ENCODE measurements at places on chromosomes 1 and 21.

DNA sequence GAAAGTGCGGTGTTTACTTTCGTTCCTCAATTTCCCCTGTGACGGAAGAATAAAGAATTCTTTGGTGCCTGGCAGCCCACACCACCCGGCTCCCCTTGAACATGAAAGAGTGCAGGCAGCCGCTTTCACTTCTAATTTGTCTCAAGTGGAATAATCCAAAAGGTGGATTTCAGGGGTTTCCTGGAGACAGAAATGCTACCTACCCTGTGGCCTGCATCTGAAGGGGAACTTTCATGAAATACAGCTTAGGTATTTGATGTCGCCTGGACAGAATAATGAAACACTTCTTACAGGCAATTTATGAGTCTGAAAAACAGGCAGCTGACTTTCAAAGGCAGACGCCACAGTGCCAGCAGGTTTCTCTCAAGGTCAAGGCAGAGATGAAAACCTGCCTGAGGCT is 169.5 kb upstream of the USP24 start:
- DNase-seq: no peak

GRCh38 chr1:166017395-166017794 is 149.4 kb downstream of the FAM78B start:
- DNase-seq: no peak

DNA sequence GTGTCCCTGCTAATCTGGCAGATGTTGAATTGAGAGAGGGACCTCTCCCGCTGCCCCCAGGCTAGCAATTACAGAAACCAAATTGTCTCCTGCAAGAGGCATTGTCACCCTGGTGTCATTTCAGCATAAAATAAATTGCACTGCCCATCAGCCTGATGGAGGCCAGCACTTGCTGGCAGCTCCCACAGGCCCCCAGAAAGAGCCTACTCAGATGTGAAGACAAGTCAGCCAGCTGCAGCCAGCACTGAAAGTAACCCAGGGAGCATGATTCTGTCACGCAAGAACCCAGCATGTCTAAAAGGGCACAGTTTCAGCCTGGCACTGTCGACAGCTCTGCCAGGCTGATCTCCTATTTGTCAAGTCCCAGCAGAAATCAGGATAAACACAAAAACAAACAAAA is 110.3 kb upstream of the CTTNBP2NL start:
- no peak for DNase-seq

- DNase-seq: no peak
These were observed 20.3 kb downstream of the LTN1 start for GRCh38 chr21:28972398-28972797.

- no peak for DNase-seq
These were observed 590.3 kb downstream of the PTPRU start for GRCh38 chr1:29826646-29827045.

GRCh38 chr1:53524428-53525375 is 65.5 kb downstream of the DMRTB1 start:
- no peak for DNase-seq

DNA sequence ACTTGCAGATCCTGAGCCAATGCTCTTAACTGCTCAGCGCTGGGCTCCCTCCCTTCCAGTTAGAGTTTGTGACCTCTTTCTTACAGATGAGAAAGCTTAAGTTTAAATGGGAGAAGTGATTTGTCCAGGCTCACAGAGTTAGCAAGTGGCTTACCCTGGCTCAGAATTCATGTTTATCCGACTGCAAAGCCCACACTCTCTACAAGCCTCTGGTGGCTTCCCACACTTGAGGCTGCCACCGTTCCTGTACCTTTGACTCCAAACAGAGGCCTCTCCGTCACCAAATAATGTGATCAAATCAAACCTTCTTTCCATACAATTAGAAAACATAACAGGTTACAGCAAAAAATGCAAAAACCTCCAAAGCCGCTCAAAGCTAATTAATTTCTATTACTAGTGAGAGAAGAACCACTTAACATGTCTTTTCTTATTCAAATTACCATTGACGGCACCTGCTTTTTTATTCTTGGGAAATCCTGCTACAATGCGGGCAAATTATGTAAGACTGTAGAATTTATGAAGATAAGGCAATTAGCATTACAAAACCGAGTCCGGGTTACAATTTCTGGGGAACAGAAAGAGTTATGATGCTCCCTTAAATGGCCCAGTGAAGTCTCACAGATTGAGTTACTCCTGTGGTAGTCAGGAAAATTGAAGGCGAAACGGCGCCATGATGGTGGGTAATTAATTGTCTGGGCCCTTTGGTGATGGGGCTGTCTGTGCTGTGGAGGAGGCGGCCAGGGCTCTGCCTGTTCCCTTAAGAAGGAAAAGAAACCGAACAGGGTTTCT is 324.3 kb upstream of the POU3F1 start:
- no peak for DNase-seq

GRCh38 chr1:8689431-8690252 is 127.8 kb downstream of the RERE start:
- no peak for DNase-seq

GRCh38 chr1:19837866-19838265 is 22.8 kb upstream of the RNF186 start:
- no peak for DNase-seq

- DNase-seq: no peak
These were observed 224.5 kb upstream of the NFIA start for GRCh38 chr1:60857851-60858250.

GRCh38 chr1:2378956-2379732 is 12.2 kb downstream of the MORN1 start:
- no peak for DNase-seq

DNA sequence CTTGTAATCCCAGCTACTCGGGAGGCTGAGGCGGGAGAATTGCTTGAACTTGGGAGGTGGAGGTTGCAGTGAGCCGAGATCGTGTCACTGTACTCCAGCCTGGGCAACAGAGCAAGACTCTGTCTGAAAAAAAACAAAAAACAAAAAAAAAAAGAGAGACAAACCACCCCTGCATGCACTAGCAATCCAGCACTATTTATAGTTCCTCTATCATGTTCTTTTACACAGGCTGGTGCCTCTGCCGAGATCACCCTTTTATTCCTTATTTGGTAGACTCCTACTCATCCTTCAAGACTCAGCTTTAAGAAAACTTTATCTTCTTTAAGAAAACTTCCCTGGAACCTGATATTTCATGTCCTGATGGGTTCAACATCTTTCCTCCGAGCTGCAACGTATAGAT is 10.8 kb downstream of the FMO5 start:
- DNase-seq: no peak

DNA sequence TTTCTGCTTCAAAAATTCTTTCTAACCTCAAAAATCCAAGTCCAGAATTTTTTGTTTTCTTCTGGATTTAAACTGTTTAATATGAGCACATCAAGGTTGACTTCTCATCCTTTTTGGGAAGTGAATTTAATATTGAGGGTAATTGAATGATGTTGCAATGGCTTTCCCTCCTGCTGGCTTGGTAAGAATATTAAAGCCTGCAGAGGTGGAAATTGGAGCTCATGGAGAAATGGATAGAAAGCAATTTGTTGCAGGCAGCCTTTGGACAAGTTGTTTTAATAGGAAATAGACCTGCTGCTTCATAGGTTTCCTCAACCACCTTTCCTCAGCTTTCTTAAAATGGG is 124.7 kb downstream of the SYT2 start:
- no peak for DNase-seq

DNA sequence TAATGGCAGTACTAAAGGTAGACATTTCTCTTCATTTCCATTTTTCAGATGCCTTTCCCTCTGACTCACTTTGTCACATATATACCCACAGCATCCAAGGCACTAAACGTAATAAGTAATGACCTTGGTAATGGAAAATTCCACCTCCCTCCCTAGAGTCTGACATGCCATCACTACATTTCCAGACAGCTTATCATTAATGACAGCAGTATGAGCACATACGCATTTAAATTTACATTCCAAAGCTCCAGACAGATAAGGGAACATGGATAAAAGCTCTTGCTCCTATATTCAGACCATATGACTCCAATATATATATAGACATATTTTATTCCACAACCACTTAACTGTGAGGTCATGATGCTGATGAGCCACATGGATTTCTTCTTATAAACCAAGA is 191.7 kb upstream of the GORAB start:
- DNase-seq: no peak

DNA sequence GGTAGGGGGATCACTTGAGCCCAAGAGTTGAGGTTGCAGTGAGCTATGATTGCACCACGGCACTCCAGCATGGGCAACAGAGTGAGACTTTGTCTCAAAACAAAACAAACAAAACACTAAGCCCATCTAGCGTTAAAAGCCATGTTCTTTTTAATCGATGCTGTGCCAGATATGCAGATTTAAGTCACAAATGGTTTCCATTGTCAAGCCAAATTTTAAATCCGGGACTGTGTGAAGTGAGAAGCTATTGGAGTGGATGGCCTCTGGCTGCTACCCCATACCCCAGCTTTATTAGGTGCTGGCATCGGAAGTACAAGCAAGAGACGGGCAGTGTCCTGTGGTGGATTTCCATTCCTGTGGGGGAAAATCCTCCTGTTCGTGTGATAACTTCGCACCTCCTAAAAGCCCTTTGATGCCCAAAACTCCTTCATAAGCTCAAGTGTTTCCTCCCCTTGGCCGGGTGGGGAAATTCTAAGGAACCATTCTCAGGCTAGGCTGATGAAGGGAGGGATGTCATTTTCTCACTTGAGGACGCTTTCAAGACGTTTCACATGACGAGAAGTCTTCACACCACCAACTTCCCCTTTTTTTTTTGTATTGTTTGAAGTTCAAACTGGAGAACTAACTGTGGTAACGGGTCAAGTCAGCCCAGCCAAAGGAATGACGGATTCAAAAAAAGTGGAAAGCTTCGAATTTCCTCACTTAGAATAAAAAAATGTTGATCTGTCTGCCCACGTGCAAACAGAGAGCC is 140.8 kb downstream of the KAZN start:
- no peak for DNase-seq

DNA sequence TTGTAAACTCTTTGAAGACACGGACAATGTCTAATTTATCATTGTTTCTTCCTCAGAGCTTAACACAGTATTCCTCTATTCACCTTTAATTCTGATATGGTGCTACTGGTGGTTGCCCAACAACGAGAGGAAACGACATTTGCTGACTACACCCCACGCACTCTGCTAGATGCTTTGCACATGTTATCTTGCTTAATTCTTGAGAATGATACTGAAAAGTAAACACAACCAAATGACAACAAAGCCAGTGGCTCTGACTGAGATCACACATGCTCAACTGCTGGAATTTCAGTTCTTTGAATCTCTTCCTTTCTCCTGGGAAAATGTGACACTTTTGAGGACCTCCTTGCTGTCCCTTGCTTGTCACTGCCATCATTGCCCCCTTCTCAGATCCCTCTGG is 37.2 kb upstream of the DDAH1 start:
- DNase-seq: no peak

Data from MG63 (cell line).